Activated CD4-positive, CD25-positive, alpha-beta regulatory T cell treated with anti-CD3 and anti-CD28 coated beads, Interleukin-2, amount 50 U/mL, for 16 hours (primary cell): ENCODE measurements at places on chromosomes 3 and 15.

GRCh38 chr3:183924956-183925355 lies 40.3 kb upstream of the PARL start:
- DNase-seq = no peak

- peak; percentile 30 for DNase-seq
Measured at GRCh38 chr15:52678468-52679231, 538 bp downstream of the ATOSA start.

DNA sequence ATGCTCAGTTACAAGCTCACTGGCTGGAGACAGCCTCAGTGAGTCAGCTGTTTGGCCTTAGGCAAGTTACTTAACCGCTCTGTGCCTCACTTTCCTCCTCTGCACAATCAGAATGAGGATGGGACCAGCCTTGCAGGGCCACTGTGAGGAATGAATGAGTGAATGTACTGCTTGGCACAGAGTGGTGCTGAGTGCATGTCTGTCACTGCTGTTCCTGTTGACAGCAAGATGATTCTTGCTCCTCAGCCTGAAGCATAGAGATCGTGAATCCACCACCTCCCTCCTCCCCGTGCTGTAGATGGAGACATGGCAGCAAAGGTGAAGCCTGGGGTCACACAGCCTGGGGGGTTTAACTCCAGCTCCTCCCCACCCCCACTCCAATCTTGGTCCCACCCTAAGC lies 14.6 kb upstream of the GRIP2 start:
- no peak for DNase-seq

GRCh38 chr3:180068023-180068422 lies 31.3 kb upstream of the PEX5L start:
- DNase-seq = no peak

- DNase-seq = no peak
Measured at GRCh38 chr3:156576651-156577348, 21.9 kb upstream of the SSR3 start.

DNA sequence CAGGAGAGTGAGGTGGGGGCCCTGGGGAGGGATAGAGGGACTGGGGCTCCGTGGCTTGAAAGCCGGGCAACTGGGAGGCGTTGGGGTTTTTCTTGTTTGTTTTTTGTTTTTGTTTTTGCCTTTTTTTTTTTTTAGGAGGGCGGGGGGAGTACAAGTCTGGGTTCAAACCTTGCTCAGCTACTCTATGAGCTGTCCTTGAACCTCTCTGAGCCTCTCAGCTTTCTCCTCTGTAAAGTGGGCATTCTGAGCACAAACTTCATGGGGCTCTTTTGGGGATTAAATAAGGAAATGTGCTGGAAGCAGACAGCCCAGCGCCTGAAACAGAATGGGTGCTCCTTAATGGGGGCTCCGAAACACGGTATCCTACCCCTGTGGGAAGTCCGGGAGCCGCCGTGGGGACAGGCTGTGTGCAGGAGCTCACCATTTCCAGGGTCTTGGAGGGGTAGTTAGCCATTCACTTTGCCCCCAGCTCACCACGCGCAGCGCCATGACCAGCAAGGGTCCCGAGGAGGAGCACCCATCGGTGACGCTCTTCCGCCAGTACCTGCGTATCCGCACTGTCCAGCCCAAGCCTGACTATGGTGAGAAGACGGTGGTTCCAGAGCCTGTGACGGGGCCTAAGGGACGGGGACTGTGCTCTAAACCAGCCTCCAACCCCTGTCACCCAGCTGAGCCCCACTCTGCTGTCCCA lies 388 bp downstream of the ACY1 start:
- DNase-seq = no peak

DNA sequence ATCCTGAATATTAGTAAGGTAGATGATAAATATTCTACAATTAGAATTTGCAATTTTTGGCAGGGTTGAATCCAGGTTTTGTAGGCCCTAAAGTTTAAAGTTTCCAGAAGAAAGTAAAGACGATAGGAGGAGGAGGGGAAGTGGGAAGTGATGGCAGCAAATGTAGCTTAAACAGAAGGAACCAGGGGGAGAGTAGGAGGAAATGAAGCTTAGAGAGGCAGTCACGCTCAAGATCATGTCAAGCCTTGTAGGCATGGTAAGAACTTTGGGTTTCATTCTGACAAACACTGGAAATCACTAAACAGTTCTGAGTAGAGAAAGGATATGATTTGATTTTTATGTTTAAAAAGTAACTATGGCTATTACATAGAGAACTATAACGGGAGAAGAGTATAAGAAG lies 63.9 kb downstream of the NR2E3 start:
- no peak for DNase-seq

GRCh38 chr3:113271594-113272384 lies 60.4 kb downstream of the BOC start:
- DNase-seq = no peak

DNA sequence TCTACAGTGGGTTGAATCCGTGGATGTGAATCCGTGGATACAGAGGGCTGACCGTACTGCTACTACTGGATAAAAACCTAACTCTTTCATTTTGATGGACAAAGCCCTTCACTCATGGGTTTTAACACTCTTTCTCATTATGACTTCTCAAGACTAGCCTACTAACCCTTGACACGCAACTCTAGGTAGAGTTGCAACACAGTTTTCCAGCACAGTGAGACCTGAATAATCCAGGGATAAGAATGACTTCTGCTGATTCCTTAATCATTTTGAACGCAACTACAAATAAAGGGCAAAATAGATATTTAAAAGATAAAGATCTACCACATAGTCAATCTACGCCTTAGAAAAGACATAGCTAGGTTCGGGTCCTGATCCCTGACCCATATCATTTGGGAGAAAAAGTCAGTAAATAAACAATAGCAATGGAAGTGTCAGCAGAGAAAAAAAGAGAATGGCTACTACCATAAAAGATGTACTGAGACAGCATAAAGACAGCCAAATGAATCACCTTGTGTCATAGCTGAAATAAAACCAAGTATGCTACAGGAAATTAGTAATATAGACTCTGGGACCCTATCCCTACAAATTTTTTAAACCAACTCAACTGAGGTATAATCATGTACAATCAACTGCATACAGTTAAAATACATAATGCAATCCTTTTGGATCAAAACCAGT lies 87.6 kb downstream of the DPH6 start:
- no peak for DNase-seq

- DNase-seq = no peak
Measured at GRCh38 chr15:75723171-75723846, 10.7 kb upstream of the CSPG4 start.

DNA sequence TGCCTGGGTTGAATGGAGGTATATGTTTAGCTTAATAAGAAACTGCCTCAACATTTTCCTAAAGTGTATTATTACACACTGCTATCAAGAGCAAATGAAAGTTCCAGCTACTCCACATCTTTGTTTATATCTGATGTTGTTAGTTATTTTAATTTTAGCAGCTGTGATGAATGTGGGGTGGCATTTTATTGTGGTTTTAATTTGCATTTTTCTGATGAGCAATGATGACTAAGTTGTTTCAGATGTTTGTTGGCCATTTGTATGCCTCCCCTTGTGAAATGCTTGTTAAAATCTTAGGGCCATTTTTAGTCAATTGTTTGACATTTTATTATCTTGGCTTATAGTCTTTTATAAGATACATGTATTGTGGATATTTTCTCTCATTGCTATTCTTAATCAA lies 260.4 kb upstream of the SLCO3A1 start:
- DNase-seq = no peak

- no peak for DNase-seq
Measured at GRCh38 chr3:136844724-136845123, 17.3 kb upstream of the NCK1 start.

DNA sequence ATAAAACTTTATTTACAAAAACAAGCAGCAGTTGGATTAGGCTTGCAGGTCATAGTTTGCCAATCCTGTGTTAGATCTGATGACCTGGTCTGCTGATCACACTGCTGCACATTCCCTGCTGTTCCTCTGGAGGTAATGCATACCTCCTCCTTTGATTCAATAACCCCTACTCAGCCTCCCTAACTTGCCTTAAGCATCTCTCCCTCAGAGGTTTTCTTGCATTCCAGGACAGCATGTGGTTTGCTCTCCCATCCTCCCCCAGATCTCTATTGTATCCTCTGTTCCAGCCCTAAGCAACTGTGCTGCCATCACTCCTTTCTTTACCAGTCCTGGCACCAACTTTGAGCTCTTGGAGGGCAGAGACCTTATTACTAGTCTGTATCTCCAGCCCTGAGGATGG lies 63.4 kb downstream of the CACNA2D3 start:
- DNase-seq = no peak

- no peak for DNase-seq
Measured at GRCh38 chr15:51731549-51732267, 5.7 kb downstream of the LYSMD2 start.

DNA sequence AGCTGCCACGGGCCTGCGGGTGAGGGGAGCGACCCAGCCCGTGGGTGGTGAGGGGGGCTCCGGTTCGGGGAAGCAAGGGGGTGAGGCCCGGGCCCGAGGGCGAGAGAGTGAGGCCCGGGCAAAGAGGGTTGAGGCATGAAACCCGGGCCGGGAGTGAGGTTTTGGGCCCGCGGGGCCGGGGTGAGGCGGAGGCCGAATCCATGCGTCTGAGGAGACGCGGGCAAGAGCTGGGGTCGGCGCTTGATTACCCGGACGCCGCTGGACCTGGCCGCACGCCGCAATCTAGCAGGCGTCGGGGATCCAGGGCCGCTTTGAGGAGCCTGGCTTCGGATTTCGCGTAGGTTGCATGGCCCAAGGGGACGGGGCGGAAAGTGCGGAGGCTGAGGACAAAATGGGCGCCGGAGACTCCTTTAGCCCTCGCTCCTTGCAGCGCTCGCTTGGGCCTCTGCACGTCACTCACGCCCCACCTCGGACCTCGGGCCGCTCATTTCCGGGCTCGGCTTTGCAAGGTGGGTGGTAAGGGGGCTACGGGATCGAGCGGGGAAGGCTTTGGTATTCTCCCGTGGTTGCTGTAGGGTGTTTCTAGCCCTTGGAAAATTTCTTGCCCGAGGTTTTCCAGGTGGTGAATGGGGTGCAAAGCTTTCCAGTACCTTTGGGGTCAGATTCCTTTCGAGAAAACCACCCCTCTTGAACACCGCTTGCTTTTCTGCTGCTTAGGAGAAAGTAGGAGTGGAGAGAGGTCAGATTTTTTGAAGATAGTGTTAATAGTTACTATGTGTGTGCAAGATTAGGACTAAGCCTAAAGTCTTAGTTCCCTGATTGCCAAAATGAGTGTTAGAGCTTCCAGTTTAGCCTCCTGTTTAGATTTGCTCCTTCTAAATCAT lies 827 bp downstream of the SLC25A36 start:
- no peak for DNase-seq

DNA sequence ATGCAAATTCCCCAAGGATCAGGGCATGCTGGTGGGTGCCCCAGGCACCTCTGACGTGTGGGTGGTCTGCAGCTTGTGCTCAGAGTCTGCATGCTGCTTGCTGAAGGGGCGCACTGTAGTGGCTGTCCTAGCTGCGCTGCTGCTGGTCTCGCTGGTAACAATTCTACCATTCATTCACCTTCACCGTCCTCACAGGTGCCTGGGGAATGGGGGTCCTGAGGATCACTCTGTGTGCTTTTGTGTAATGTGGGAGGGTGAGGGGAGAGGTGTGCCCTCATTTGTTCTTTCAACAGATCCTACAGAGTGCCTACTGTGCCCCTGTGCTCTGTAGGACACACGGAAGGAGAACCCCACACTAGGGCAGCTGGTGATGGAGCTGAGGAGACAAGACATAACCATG lies 2.1 kb upstream of the ITGA11 start:
- DNase-seq = no peak

- DNase-seq = no peak
Measured at GRCh38 chr3:171175741-171176234, 149.3 kb upstream of the SLC2A2 start.

DNA sequence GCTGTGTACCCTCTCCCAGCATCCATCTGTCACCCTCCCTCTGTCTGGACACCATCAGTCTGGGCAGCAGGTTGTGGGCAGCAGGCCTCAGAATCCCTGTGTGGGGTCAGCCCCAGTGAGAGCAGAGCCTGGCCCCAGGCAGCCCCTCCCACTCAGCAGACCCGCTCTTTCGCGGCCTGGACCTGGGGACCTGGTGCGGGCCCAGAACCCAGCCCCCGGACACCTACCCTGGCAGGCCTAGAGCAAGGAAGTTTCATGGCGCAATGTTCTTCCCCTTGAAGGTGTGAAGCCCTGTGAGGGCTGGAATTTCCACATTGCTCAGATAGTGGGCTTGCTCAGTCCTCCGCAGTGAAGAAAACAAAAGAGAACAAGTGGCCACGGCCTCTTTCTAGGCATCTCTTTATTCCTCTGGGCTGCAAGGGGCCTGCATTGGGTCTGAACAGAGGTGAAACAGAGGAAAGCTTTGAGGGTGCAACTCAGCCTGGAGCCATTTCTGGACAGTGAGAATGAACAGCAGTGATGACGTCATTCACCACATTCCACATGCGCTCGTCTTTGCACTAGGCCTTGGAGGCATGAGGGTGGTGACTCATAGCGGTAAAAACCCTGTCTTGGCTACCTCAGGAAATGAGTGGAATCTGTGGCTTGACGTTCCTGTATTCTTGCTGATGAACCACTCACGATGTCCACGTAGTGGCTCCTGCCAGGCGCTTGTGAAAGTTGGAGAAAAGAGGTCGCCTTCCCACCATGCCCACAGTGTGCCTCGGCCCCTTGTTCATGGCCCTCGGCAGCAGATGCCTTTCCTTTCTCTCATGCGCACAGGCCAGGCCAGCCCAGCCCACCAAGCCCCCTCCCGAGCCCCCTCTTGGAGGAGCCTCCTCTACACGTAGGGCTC lies 66.1 kb downstream of the SLC30A4 start:
- no peak for DNase-seq

DNA sequence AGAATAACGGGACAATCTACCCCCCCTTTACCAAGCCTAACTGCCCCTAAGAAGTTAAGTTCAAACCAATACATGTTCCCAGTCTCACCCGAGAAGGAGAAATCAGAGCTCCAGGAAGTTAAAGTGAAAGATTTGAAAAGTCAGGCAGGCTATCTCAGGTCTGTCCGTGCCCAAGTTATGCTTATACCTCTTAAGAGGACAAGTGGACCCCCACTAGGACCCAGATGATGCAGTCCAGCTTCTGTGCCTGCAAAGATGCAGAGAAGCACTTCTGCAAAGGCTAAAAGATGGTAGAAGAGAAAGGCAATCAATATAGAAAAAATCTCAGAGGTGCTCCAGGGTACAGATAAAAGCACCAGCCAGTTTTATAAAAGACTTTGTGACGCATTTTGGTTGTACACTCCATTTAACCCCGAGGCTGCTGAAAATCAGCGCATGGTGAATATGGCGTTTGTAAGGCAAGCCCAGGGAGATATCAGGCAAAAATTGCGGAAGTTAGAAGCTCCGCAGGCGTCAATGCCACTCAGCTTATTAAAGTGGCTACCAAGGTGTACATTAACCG lies 9.8 kb upstream of the SLC9C1 start:
- DNase-seq = no peak

GRCh38 chr15:69414701-69415167 lies 585 bp downstream of the KIF23 start:
- DNase-seq = no peak

DNA sequence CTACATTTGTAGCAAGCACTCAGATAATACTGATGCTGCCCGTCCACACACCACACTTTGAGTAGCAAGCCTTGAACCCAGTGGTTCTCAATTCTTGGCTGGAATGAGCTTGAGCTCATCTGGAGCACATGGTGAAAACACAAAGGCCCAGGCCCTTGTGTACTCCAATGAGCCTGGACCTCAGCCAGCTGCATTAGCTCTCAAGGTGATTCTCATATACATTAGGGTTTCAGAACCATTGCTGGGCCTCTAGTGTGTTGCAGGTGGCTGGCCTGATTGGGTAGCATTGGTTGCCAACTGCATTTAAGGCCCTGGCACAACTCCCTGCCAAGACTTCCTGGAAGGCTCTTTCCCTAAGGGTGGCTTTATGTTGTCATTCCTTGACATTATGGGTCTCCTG lies 23.4 kb upstream of the ZFAND6 start:
- DNase-seq = no peak
